ENCODE measurements at places on chromosomes 2 and 18. TPM values are rescaled to one million over a fixed set of nuclear protein-coding genes. Genes with fewer than 3 reads are reported as not detected.

- DNase-seq = no peak
Measured at GRCh38 chr2:71531522-71532047, 78.2 kb downstream of the DYSF start.

GRCh38 chr2:98669675-98670074 is 61.3 kb downstream of the MGAT4A start:
- DNase-seq = no peak

DNA sequence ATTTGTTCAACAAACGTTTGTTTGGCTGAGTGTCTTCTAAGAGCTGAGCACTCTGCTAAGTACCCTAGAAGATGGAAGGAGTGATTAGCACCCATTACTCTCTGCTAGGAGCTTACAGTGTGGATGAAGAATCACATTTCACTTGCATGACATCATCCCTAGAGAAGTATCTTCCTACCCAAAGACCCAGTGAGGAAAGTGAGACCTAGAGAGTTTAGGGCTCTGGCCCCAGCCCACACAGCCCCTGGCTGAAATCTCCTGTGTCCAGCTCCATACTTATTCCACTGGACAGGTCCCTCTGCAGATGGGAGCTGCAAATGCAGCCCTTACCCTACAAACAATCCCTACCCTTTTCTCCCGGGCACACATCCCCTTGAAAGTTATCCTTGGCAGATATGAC is 26.8 kb upstream of the EPAS1 start:
- DNase-seq = no peak

DNA sequence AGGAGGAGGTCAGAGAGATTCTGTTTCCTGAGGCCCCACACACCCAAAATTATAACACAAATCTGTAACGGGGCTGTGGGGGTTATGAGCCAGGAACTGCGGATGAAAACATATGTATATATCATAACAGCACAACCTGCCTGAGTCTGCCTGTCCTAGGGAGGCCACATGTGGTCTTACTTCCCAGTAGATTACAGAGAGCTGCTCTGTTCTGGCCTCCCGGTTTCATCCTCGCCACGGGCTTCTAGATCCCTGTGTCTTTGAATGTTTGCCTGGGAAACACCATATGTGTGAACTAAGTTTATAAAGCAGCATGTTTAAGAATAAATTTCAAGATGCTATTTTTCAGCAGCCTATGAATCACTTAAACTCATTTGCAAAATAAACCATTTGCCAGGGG is 124.0 kb downstream of the TMEM200C start:
- no peak for DNase-seq

- peak; percentile 64 for DNase-seq
Measured at GRCh38 chr2:98730053-98730706, 752 bp downstream of the MGAT4A start.

DNA sequence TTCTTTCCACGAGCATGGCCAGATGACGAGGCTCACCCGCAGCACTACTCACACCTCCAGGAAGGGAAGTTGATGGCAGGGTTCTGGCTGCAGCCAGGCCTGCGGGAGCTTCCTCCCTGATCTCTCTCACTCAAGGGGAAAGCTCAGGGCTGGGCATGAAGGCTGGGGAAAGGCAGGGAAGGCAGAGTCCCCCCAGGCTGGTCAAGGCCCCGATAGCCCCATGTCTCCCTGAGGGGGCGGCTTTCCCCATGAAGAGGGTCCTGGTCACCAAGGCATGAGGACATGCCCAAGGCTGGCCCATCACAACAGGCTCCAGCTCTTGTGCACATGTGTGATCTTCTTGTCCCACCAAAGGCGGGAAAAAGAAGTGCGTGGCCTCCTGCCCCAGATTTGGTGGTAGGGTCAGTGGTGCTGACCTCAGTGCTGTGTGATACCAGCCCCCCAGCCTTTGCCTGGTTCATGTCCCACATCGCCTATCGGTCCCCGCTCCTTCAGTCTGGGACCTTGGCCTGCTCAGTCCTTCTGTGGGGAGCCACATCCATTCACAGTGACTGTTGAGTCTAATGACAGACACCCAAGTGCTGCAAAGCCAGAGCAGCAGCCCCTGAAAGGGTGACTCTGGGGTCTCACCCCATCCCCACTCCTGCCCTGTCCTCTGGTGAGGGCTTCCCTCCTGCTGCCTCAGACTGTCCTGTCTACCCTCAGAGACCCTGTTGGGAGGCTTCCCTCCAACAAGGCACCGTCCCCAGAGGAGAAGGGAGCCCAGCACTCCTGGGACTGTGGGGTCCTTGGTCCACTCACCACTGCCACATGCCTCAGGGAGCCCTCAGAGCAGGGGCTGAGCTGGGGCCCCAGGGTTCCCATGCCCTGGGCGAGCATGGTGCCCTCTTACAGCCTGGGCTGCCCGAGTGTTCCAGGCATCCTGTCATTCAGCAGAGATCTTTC is 49.8 kb upstream of the ALPP start:
- DNase-seq = no peak

DNA sequence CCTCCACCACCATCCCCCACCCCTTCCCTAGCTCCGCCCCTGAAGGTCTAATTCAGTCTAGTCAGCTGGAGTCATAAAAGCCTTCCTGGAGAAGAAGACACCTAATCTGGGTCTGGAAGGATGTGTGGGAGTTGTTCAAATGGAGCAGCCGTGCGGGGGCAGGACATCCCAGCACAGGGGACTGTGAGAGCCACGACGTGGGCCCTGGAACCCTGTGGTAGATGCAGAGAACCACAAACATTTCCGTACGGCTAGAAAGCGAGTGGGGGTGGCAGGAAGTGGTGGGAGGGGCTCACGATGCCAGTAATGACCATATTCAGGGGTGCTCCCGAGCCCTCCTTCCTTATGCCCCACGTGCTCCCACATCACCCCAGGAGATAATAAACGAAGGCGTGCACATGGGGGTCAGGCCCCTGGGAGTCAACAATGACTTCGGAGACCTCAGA is 20.9 kb upstream of the COL6A3 start:
- DNase-seq = peak; percentile 63

DNA sequence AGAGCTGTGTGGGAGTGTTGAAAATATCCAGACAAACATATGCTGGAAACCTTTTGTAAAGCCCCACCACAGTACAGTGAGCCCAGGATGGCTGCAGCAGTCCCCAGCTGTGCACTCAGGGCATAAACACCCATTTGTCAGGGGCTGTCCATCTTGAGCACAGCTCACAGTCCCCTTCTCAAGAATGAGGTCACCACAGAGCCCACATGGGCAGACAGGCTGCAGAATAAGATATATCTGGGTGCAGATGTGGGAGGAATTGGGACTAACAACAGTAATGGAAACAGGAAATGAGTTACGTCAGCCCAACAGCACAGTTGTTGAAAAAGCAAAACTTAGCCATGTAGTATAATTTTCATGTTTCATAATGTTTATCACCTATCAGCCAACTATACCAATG is 219.6 kb downstream of the ETAA1 start:
- DNase-seq = no peak

GRCh38 chr2:112184121-112184520 is 45.9 kb downstream of the FBLN7 start:
- no peak for DNase-seq

- no peak for DNase-seq
Measured at GRCh38 chr2:9897846-9898245, 53.6 kb upstream of the GRHL1 start.

DNA sequence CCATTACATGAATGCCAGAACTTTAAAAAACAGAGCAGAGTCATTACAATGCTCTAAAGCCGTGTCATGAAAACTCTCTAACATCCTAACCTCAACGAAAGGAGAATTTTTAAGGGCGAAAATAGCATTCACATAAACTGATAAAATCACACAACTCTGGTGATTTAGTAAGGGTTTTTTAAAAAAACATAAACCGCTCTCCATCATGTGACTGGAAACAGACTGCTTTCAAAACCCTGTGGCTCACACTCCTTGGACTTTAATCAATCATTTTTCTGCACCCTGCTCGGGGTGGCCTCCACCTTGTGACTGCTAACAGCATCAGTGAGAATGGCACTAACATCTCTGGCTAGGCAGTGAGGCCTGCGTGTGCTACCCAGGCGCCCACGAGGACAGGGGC is 12.1 kb downstream of the DOCK10 start:
- DNase-seq = no peak

The REEP1 gene
- polyA plus RNA-seq = 112 TPM

The QPCT gene
- 5.6 TPM for polyA plus RNA-seq

The MROH2A gene
- 5.1 TPM for polyA plus RNA-seq

The ARHGAP25 gene
- polyA plus RNA-seq = 8.2 TPM

The CCDC150 gene
- 22.7 TPM for polyA plus RNA-seq

The CACNB4 gene
- 7.8 TPM for polyA plus RNA-seq

All from testis (tissue), 5 donors.